ENCODE measurements at places on chromosomes 12 and 14.

DNA sequence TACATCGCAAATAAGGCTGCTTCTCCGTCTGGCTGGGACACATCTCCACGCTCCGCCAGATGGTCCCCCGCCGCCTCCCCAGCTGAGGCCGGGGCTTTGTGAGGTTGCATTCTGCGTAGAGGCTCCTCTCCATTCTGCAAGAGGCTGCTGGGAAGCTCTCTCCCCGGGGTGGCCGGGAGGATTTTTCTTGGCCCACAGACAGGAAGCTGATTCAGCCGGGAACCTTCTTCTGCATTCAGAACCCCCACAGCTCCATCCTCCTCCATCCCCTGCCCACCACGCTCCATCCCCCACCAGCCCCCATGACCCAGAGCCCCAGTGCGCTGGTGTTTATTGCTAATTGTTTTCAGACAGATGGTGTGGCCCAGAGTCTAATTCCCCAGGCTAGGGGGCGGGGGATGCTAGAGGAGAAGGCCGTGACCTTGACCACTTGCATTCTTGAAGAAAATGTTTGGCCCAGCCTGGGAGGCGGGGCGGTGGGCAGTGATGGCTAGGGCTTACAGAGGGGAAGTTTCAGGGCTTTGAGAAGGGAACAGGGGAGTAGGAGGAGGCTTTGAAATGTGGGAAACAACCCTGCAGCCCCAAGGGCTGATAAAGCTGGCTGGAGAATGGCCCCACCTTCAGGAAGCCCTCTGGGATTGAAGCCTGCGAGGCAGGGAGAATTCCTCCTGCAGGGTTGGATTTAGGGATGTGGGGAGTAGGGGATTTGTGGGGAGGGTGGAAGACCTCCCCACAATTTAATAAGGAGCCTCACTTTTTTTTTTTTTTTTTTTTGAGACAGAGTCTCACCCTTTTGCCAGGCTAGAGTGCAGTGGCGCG, 88.5 kb upstream of the NCOR2 start:
- DNase-seq: no peak

DNA sequence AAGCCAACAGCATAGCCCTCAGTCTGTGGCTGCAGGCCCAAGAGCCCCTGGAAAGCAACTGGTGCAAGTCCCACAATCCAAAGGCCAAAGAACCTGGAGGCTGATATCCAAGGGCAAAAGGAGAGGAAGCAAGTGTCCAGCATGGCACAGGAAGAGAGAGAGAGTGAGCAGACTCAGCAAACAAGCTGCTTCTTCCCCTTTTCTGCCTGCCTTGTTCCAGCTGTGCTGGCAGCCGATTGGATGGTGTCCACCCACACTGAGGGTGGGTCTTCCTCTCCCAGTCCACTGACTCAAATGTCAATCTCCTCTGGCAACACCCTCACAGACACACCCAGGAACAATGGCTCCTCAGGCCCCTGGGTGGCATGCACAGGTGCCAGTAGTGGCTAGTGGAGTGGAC, 33.5 kb downstream of the SMCO2 start:
- no peak for DNase-seq

DNA sequence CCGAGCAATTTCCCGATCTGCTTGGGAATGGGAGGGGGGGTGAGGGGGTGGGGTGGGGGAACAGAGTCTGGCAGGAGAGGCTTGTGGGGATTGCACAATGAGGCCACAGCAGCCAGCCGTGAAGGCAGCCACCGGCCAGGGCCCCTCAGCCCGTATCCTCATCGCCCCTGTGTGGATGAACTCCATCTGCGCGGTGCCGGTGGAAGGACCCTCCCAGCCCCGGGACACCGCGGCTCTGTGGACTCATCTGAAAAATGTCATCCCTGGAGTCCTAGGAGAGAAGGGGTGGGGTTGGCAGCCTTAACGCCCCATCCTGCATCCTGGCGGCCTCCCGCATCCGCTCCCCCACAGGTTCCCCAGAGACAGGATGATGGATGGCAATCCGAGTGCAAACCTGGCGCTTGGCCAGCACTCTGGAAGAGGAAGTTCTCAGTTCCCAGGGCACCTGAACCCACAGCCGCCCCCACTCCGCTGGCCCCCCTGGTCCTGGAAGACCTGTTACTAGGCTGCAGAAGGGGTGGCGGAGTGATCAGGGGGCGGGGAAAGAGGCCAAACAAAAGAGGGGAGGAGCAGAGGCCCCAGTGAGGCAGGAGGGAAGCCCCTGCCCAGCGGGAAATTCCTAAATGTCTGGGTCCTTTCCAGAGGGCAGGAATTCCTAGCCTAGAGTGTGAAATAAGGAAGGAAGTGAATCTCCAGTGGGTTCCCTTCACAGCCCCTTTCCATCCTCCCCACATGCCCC, 1.2 kb upstream of the TNFAIP2 start:
- no peak for DNase-seq

DNA sequence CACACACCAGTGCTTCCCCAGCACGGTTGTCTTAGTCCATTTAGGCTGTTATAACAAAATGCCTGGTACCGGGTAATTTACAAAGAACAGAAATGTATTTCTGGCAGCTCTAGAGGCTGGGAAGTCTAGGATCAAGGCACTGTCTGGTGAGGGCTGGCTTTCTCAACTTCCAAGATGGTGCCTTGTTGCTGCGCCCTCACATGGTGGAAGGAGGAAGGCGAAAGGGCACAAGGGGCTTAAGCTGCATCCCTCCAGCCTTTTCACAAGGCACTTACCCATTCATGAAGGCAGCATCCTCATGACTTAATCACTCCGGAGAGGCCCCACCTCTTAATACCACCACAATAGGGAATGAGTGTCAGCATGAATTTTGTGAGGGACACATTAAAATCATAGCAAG, 155.5 kb downstream of the SLC15A5 start:
- DNase-seq: no peak

DNA sequence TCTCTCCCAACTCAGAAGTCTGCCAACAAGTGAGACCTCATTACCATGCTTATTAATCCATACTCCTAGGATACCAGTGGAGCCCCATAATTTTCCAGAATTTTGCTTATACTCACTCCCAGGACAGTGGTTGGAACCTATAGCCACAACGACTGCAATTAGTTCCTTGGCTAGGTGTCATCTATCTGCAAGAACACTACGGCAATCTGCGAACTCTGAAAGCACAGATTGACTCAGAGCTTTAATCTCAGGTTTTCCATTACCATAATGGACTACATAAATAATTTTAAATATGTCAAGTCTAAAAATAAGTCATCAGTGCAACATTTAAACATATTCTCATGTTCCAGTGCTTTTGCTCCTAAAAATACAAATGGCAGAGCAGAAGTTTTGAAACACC, 33.4 kb downstream of the TMTC3 start:
- DNase-seq: no peak

GRCh38 chr14:102760496-102761193, 16.6 kb upstream of the TRAF3 start:
- no peak for DNase-seq

GRCh38 chr12:120941846-120942405, 36.4 kb upstream of the HNF1A start:
- DNase-seq: no peak

DNA sequence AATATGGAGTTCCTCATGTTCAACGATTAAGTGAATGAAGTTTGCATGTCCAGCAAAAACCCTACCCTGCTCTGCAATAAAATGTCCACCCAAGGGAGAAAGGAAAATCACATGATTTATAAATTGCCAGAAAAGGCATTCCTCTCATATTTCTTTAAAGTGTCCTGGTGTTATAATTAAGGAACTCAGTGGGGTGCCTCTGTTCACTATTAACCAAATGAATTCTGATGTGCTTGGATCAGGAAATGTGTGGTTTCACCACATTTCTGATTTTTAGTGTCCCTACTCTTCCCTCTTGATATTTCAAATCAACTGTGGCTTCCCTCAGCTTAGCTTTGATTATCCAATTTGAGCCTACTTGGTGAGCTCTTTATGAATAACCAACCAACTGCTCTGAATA, 208.1 kb downstream of the PHLDA1 start:
- no peak for DNase-seq

DNA sequence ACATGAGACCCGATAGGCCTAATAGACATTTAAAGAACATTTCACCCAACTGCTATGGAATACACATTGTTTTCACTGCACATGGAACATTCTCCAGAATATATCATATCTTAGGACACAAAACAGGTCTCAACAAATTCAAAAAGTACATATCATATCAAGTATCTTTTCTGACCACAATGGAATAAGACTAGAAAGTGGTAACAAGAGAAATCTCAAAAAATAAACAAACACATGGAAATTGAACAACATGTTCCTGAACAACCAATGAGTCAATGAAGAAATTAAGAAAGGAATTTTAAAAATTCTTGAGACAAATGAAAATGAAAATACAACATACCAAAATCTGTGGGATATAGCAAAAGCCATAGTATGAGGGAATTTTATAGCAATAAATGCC, 208.1 kb downstream of the PTPRO start:
- no peak for DNase-seq

DNA sequence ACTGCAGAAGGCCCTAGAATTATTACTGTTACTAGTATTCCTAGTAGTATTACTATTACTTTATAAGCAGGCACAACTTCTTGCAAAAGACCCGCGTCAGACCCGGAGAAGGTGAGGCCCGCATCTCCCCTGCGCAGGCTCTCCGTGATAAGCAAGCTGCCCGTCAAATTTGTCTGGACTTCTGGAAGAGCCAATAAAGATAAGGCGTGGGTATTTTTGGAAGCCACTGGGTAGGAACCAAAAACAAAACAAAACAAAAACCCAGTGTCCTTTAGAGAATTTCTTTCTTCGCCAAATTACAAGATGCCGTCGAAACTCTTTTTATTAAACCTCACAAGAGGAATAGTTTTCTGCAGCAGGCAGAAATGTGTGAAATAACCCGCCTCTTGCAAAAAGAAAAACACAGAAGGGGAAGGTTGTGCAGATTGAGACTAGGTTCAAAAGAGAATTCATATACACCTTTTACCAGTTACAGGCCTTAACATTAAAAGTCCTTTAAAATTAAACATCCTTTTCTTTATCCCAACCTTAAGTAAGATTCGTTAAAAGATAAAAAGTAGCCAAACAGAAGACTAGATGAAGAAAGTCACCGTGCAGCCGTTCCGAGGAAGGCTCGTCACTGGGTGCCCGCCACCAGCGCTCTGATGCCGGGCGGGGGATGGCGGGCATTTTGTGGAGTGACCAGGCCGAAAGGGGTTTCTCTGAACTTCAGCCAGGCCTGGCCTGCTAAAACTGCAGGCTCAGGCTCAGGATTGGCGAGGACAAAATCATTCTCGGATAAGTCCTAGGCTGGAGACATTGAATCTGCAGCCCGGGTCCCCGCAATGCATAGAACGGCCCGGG, 1.6 kb downstream of the TBX5 start:
- no peak for DNase-seq

DNA sequence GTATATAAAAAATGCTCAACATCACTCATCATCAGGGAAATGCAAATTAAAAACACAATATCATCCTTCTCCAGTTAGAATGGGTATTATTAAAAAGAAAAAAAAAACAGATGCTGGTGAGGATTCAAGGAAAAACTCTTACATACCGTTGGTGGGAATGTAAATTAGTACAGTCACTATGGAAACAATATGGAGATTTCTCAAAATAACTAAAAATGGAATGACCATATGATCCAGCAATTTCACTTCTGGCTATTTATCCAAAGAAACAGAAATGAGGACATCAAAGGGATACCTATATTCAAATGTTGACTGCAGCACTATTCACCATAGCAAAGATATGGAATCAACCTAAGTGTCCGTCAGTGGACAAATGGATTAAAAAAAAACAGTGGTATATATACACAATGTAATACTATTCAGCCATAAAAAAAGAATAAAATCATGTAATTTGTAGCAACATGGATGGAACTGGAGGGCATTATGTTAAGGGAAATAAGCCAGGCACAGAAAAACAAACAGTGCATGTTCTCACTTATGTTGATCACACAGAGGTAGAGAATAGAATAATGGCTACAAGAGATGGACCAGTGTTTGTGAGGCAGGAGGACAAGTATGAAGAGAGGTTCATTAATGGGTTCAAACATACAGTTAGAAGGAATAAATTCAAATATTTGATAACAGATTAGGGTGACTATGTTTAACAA, 14.4 kb upstream of the PRR4 start:
- no peak for DNase-seq

Data from GM12864 (cell line).